Activated CD4-positive, alpha-beta T cell treated with anti-CD3 and anti-CD28 coated beads for 24 hours (primary cell): ENCODE measurements at places on chromosomes 3 and 15.

DNA sequence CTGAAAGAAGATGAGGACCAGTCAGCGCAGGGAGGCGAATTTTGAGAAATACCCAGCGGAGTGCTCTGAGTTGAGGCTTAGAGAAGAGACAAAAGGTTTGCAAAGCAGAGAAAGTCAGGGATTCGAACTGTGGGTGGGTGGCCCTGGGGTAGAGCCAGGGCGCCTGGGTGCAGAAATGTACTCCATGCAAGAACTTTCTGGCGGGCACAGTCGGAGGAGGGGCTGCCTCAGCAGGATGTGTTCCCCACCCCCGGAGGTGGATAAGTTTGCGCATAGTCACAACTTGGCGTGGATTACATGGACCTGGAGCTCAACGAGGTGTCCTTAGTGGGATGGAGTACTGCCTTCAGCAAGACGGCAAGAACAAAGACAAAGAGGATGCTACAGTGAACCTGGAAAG is 117.3 kb upstream of the ALDH1A3 start:
- DNase-seq: no peak

- DNase-seq: no peak
Measured at GRCh38 chr3:58202917-58203360, 7.8 kb downstream of the DNASE1L3 start.

GRCh38 chr3:5466717-5467116 is 279.2 kb downstream of the EDEM1 start:
- no peak for DNase-seq

- no peak for DNase-seq
Measured at GRCh38 chr3:111227216-111227615, 155.6 kb downstream of the NECTIN3 start.

GRCh38 chr15:31557899-31558298 is 231.3 kb downstream of the KLF13 start:
- DNase-seq: no peak

DNA sequence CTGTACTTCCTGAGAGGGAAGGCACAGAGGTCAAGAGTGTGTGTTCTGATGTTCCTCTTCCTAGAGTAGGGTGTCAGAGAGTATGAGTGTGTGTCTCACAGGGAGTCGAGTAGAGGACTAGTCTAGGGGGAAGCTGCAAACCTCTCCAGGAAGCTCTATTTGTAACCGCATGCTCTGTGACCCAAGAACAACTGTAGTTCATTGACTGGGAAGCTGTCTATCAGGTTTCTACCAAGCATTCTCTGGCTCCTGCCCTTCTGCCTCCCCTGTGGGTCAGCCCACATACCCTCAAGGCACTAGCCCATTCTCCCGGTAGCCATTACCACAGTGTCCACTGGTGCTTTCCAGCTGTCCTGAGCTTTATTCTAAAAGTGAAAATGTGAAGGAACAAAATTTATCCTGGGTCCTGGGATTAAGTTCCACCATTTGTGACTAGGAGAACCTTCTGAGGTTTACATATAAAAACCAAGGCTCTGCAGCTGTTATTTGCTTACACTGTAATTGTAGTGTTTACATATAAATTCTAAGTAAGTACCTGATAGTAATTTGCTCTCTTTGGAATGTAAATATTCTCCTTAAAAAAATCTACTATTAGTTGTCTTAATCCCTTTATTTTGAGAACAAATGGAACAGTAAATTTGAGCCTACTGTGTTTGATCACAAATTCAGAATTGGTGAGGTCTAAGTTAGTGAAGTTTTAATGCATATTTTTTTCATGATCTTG is 40.7 kb downstream of the MYRIP start:
- no peak for DNase-seq
